ENCODE measurements at places on chromosomes 16 and 17.

DNA sequence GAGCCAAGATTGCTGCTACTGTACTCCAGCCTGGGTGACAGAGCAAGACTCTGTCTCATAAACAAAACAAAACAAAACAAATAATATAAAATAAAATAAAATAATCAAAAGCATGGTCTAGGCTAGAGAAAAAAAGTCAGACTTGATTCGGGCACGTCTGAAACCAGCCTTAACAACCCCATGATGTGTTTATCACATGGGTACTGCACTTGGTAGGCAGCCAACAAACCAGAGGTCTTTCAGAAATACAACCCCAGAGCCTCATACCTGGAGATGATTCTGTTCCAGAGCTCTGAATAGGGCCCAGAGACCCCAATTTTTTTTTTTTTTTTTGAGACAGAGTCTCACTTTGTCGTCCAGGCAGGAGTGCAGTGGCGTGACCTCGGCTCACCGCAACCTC is 9.6 kb upstream of the HAPSTR1 start:
- no peak for DNase-seq

DNA sequence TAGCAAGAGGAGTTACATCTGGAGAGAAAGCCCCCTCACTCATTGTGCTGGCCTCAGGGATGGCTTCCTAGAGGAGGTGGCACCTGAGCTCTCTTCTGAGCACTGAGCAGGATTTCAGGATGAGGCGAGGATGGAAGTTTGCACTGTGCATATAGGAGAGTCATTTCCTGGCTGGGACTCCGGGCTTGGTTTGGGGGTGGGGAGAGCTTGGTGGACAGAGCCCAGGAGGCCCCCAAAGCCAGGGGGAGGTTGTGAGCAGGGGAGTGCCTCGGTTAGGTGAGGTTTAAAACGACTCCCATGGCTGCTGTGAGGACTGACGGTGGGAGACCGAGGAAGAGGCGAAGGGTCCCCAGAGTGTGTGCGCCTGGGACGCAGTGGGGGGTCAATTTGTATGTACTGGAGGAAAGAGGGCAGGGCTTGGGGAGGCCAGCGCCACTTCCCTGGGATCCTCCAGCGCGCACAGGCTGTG is 1.2 kb downstream of the CAMKK1 start:
- DNase-seq = no peak

GRCh38 chr16:81106826-81107503 is 10.8 kb upstream of the GCSH start:
- DNase-seq = no peak

DNA sequence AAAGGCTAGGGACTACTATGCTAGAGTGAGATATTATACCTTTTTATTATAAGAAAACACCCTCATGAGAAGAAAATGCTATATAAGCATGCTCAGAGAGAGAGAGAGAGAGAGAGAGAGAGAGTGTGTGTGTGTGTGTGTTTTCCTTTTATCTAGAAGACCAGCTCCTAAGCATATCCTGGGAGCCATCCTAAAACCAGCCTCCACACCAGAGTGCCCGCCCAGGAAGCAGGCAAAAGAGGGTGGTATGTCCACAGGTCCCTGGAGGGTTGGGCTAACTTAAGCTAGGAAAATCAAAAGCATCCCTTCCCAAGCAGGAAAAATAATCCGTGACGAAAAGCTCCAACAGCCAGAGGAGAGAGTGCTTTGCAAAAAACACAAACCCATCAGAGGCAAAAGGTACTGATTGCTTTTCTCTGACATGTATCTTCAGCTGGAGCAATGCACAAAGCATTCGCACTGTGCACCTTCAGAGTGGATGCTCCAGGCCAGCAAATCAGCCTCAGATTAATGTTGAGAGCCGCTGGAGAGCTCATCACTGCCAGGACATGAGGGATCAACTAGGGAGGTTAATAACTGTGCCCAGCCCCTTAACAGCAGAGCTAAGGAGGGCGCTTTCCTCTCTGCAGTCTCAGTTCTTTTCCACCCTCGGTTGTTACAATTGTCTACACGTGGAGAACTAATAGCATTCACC is 125.1 kb downstream of the SLC39A11 start:
- DNase-seq = no peak

DNA sequence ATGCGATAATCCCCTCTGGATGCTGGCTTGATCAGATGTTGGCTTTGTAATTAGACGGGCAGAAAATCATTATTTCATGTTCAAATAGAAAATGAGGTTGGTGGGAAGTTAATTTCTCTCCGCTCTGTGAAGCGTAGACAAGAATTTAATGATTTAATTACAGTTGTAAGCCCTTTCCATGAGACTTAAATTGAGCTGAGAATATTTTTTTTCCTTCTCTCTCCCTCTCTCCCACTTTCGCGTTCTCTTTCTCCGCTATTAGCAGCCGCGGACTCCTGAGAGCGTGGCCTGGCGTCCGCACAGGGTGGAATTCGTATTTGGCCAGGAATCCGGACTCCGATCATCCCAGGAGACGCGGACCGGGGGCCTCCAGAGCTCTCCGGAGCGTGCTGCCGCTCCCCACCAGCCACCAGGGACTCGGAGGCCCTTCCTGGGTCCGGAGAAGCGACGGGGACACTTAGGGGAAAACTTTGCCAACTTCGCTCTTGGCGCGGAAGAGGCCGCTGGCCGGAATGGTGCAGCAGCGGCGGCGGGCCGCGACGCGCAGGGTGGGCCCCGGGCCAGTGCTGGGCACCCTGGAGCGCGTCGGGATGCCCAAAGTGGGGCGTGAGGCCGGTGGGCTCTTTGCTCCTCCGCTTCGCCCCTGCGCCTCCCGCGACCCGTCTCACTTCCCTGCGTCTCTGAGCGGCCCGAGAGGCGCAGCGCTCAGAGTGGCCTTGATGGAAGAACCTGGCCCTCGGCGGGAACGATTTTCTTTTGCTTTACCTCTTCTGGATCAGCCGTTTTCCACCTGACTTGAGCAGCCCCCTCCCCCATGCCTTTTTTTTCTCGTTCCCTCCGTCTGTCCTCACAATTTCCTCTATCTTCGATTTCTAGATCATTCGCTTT is 3.6 kb upstream of the IRX3 start:
- DNase-seq = no peak

- DNase-seq = no peak
Observed at GRCh38 chr17:56034197-56034635, 119.1 kb upstream of the ANKFN1 start.

- no peak for DNase-seq
Observed at GRCh38 chr16:76222087-76222486, 55.1 kb upstream of the CNTNAP4 start.

DNA sequence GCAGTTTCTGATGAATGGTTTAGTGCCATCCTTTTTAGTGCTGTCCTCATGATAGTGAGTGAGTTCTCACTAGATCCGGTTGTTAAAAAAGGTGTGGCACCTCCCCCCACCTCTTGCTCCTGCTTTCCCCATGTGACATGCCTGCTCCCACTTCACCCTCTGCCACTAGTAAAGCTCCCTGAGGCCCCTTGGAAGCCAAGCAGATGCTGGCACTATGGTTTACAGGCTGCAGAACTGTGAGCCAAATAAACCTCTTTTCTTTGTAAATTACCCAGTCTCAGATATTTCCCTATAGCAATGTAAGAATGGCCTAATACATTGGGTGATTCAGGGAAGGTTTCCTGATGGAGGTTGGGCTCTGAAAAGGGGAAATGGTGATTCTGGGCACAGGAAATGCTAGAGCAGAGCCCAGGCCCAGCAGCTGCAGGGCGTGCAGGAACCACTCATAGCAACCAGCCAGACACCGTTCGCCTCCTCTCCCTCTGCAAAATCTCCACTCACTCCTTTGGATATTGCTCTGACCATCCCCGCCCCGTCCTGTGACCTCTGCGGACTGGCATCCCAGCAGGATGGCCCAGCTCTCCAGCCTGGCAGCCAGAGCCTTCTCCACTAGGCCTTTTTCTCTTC is 2.6 kb upstream of the ADORA2B start:
- DNase-seq = no peak

DNA sequence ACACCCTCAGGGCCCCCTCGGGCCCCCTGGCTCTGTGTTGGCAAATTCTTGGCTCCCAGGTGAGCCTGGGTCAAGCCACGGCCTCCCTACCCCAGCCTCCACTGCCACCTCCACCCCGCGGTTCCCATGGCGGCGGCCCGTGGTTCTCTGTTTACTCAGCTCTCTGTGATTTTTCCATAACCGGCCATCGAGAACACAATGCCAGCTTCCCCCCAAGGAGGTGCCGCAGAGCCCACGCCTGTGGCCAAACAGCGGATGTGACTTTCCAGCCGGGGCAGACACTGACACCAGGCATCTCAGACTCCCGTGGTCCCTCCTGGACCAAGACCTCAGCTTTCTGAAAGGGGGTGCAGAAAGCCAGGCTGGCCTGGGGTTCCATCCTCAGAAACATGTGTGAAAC is 21.6 kb upstream of the ATP2A3 start:
- DNase-seq = no peak

DNA sequence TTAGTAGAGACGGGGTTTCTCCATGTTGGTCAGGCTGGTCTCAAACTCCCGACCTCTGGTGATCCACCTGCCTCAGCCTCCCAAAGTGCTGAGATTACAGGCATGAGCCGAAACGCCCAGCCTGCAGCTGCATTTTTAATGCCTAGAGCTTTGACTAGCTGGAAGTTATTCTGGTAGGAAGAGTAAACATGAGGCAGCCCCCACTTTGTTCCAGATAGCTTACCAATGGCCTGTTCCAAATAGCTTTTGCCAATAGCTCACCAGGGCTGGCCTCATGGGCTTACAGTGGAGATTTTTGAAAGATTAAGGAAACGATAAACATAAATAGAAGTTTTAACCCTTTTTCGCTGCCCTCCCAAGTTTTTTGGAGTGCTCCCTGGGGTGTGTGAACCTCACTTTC is 9.8 kb downstream of the TRPV2 start:
- DNase-seq = no peak

- DNase-seq = no peak
Observed at GRCh38 chr16:77500286-77500598, 65.4 kb upstream of the ADAMTS18 start.

GRCh38 chr17:3754458-3755334 is 31.0 kb downstream of the HASPIN start:
- DNase-seq = peak; percentile 66

- no peak for DNase-seq
Observed at GRCh38 chr17:59702304-59702703, 4.9 kb downstream of the PTRH2 start.

GRCh38 chr17:62062944-62063343 is 2.1 kb downstream of the MED13 start:
- no peak for DNase-seq

DNA sequence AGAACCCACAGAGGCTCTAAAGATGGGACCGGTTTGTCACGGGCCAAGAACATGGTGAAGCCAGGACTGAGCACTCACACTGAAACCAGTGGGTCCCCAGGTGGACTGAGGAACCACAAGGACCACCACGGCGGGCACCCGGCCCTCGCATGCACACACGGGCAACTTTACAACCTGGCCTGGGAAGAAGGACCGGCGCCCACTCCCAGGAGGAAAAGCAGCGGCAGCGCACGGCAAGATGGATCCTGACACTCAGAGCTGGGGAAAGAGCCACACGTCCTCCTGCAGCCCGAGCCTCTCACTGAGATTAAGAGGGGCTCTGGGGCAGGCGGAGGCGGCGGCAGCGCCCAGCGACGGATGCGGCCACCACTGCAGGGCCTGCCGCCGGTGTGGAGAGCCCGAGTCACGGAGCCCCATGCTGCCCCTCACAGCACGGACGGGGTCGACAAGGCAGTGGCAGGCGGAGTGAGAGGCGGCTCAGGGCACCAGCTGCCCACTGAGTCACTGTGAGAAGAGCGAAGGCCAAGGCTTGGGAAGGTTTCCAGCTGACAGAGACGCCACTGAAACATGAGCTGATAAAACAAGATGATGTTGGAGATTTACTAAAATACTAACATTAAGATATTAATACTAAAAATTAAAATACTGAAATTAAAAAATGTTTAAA is 118.3 kb downstream of the ANKRD11 start:
- DNase-seq = no peak

DNA sequence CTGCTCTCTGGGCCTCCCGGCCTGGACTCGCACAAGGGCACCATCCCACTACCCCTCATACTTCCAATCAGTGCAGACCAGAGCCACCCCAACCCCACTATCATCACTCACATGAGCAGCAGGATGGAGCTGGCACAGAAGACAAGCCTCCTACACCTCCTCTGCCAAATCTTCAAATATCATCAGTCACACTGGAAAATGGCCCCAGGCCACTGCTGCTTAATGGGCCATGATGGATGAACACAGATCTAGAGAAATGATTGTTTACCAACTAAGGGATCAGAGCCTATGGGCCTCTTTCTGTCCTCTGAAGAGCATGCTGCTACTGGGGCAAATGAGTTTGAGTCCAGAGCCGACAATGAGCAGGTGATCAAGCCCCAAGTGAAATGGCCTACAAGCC is 165.5 kb downstream of the GRIN2A start:
- no peak for DNase-seq

DNA sequence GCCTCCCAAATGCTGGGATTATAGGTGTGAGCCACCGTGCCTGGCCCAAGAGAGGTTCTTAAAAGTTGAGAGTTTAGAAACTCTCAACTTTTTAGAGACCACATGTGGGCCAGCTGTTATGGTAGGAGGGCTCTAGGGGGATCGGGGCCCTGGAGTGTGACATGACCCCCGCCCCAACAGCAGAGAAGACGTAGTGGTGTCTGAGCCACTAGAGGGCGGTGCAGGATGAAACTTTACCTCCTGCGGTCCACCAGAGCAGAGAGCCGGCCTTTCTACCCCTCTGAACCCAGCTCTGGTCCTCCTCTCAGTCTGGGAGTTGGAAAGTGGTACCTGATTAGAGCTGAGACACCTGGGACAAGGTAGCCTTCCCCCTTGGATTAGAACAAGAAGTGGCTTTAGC is 7.4 kb downstream of the CDK5RAP3 start:
- no peak for DNase-seq

- DNase-seq = no peak
Observed at GRCh38 chr16:54152362-54153239, 134.0 kb downstream of the IRX3 start.

GRCh38 chr16:64150193-64150592 is 971.7 kb downstream of the CDH11 start:
- DNase-seq = no peak

DNA sequence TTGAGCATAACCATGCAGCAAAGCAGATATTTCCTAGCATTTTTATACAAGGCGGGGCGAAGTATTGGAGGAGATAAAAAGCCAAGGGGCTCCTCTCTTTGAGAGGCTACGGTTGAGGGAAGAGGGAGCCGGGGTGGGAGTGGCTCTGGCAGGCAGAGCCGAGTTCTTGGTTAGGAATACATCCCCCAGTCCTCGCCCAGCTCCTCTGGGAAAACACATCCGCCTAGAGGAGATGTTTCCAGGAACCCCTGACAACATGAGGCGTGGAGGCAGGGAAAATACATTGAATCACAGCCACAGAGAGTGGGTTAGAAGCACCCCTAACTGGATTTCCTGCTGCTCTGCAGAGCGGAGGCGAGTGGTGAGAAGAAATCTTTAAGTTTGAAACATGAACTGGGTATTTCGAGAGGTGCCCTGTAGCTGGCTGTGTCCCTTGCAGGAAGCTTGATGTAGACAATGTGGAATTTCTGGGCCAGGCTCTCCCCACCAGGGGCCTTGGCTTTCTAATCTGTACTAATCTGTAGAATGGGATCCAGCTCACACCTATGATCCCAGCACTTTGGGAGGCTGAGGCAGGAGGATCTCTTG is 27.3 kb downstream of the TTYH2 start:
- no peak for DNase-seq
